ENCODE measurements at places on chromosomes 7 and 10. TPM values are rescaled to one million over a fixed set of nuclear protein-coding genes. Genes with fewer than 3 reads are reported as not detected.

Gene APBB1IP
- total RNA-seq: 29.4 TPM

DNA sequence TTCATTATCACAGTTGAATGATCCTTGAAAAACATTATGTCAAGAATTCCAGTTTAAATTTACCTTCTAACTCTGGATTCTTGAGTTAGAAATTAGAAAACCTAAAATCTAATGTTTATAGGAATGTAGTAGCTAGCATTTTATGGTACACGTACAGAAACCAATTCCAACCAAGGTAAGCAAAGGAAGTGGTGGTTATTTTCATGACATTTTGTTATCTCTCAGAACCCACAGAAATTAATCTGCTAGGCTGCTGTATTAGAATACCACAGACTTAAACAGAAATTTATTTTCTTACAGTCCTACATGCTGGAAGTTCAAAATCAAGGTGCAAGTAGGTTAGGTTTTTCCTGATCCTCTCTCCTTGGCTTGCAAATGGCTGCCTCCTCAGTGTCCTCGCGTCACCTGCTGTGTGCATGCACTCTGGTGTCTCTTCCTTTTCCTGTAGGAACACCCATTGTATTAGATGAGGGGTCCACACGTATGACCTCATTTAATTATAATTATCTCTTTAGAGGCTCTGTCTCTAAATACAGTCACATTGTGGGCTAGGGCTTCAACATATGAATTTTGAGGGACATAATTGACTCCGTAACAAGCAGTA lies 8.5 kb upstream of the CSTF2T start:
- no peak for DNase-seq
- no peak overlapping the region for H3K4me3 ChIP-seq
- no peaks in the 10 kb centered on the region for H3K36me3 ChIP-seq

DNA sequence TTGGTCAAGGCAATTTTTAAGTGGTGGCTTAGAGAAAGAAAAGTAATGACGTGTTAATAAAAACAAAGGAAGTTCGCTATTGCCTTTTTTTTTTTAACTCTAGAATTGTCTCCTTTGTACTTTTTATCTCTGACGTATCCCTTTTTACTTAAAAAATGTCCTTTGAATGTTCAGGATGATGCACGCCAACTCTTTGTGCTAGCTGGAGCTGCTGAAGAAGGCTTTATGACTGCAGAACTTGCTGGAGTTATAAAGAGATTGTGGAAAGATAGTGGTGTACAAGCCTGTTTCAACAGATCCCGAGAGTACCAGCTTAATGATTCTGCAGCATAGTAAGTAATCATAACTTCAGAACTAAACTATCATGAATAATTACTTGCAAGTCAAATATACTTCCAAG lies 64.4 kb downstream of the GNAI1 start:
- H3K27me3 ChIP-seq: no peaks in the 10 kb centered on the region
- no peak overlapping the region for H3K4me3 ChIP-seq
- no peak overlapping the region for H3K27ac ChIP-seq
- no peak for DNase-seq

Gene CDHR3
- total RNA-seq: 0.93 TPM

Gene OR9A2
- not detected for total RNA-seq

Gene AUTS2
- 1.1 TPM for total RNA-seq

DNA sequence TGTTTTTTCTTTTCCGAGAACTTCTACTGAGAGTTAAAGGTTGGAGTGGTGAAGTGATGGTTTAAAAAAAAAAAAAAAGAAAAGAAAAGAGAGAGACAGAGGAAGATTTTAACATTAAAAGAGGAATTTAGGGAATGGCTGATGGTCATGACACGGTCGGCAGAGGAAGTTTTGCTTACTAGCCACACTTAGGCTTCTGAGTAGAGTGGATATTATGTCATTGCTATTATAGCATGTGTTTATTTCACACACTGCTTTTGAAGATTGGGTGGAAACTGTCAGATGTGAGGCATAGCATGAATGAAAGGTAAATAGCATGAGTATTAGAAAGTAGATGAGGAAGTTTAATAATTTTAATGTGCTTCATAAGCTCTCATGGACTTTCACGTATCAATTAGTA lies 2.5 kb downstream of the KAT6B start:
- DNase-seq: no peak
- no peaks in the 10 kb centered on the region for H3K27me3 ChIP-seq
- no peaks in the 10 kb centered on the region for H3K36me3 ChIP-seq
- H3K4me1 ChIP-seq: peaks cover 54% of the 10 kb centered on the region

DNA sequence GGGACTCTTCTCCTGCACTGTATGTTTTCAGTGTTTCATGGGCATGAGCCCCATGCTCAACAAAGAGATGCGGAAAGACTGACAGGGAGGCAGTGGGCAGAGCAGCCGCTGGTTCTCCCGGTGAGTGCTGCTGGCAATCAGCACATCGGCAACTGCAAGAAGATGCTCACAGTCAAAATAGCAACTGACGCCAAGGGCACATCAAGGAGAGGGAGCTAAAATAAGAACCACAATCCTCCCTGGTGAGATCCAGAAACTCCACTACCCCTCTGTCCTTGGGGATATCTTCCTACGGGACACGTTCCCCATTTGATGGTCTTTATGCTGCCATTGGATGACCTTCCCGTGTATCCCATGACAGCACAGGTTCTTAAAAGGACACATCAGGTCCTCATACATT lies 28.9 kb upstream of the SVIL start:
- peaks cover 6% of the 10 kb centered on the region for H3K36me3 ChIP-seq
- no peak for DNase-seq
- H3K27me3 ChIP-seq: no peaks in the 10 kb centered on the region
- peaks cover 16% of the 10 kb centered on the region for H3K4me1 ChIP-seq

- H3K36me3 ChIP-seq: peaks cover 13% of the 10 kb centered on the region
- no peaks in the 10 kb centered on the region for H3K4me1 ChIP-seq
- H3K27me3 ChIP-seq: no peaks in the 10 kb centered on the region
- DNase-seq: no peak
Observed at GRCh38 chr7:151663382-151664100, 143.8 kb upstream of the RHEB start.

- H3K27ac ChIP-seq: peak overlapping the region; percentile 34
- DNase-seq: no peak
- peak overlapping the region; percentile 96 for H3K4me3 ChIP-seq
- peaks cover 37% of the 10 kb centered on the region for H3K4me1 ChIP-seq
Observed at GRCh38 chr10:72353028-72353964, 1.4 kb downstream of the DNAJB12 start.

All from activated naive CD4-positive, alpha-beta T cell treated with anti-CD3 and anti-CD28 coated beads for 36 hours (primary cell).